ENCODE measurements at places on chromosomes 4 and X.

DNA sequence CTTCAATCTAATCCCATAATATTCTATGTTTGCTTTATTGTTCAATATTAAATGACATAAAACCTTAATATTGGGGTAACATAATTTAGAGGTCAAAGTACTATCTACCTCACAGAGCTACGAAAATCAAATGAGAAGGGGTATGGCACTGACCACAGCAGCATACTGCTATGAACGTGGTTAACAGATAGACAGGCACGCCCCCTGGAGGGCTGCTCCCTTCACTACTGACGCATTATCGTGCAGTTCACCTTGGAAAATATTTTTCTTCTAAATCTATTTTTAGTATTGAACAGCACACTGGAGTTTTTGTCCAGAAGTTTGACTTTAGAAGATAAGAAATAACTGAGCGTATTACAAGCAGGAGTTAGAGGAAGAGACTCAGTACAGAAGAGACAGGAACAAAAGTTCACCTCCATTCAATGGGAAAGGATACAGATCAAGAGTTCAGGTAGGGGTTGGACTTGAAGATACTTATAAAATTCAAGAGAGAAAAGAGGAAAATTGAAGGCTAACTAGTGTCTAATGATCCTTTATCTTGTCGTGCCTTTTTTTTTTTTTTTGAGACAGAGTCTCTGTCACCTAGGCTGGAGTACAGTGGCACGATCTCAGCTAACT lies 22.7 kb downstream of the MAP9 start:
- DNase-seq: no peak

DNA sequence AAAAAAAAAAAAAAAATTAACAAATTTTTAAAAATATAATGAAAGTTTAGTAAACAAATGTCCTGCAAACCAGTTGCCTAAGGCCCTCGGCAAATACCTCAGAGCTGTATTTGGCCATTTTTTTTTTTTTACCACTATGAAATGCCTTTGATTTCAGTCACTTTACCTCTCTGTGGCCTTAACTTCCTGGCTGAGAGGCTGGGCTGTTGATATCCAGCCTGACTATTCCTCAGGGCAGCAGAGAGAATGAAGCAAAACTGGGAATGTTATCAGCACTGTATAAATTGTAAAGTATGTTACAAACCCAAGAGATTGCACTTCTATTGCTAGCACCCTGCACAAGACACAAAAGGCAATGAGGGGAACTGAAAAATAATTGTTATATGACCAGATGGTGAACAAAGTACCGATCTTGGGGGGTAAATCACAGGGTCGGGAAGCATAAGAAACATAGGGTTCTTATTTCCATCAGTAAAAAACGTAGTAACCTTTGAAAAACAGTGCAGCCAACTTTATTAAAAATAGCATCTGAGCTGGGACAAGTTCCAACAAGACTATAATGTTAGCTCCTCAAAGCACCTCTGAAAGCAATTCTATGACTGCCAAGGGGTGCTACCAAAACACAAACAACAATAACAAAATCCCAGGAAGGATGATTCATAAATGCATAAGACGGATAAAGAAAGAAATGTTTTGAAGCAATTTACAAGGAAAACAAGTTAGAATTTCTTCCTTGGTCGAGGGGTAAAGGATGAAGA lies 18.1 kb downstream of the USP46 start:
- no peak for DNase-seq

GRCh38 chr4:58957711-58958110 lies 1847.5 kb upstream of the IGFBP7 start:
- DNase-seq: no peak

GRCh38 chr4:180960743-180961401 lies 1282.3 kb upstream of the TENM3 start:
- no peak for DNase-seq

- no peak for DNase-seq
These were observed 15.9 kb upstream of the F11 start for GRCh38 chr4:186249785-186250754.

DNA sequence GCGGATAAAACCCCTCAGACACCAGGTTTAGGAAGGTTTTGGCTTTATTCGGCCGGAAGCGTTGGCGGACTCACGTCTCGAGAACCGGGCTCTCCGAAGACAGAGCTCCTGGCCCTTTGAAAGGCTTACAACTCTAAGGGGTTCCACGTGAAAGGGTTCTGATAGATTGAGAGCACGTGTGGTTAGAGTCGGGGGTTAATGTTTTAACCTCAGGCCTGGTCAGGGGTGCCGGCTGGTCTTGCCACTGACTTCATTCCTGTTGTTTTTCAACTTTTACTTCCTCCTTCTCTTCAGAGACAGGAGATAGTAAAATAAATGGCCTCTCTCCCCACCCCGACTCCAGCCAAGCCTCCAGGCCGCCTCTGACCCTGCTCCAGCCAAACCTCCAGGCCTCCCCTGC lies 4.7 kb upstream of the ASMT start:
- no peak for DNase-seq

DNA sequence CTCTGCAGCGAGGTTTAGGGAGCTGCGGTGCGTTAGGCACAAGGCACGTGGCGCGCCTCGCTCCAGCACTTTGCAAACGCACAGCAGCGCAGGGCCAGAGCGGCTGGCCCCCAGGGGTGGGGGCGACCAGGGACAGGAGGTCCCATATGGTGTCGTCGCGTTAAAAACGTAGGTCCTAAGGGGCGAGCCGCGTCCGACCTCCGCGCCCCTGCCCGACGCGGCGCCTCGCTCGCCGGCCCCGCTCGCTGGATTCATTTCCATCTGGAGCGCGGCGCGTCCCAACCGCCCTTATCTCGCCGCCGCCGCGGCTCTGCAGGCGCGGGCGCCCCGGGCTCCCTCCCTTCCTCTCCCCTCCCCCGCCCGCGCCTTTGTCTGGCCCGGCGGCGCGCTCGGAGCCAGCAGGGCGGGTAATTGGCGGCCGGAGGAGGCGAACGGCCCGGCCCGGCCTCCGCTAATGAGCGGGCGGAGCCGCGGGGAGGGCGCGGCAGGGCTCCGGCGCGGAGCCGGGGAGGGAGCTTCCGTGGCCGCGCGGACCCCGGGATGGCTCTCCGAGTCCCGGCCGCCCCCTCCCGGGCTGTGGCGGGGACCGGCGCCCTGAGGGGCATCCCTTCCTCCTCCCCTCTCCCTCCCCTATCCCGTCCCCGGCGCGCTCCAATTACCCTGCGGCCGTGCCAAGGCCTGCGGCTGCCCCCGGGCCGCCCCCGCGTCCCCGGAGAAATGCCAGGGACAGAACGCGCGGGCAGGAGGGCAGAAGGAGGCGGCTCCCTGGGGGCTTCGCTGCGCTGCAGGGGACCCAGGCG lies 409.0 kb downstream of the BCOR start:
- DNase-seq: peak; percentile 5

DNA sequence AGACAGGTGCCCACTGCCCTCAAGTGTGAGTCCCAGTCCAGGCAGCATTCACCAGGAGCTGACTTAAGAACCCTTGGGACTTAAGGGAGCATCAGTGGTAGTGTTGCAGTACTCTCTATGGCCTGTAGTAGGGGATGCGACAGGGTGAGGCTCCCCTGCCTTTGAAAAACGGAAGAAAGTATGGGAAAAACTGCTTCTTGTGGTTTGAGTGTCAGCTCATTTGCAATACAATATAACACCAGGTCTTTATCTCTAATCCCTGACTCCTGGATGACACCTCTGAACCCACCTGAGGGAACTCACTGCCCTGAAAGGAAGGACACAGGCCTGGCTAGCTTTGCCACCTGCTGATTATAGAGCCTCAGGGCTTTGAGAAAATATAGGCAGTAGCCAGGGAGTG lies 176.0 kb downstream of the SMARCA1 start:
- no peak for DNase-seq

- no peak for DNase-seq
These were observed 4.8 kb upstream of the KIAA0232 start for GRCh38 chr4:6777636-6778281.

DNA sequence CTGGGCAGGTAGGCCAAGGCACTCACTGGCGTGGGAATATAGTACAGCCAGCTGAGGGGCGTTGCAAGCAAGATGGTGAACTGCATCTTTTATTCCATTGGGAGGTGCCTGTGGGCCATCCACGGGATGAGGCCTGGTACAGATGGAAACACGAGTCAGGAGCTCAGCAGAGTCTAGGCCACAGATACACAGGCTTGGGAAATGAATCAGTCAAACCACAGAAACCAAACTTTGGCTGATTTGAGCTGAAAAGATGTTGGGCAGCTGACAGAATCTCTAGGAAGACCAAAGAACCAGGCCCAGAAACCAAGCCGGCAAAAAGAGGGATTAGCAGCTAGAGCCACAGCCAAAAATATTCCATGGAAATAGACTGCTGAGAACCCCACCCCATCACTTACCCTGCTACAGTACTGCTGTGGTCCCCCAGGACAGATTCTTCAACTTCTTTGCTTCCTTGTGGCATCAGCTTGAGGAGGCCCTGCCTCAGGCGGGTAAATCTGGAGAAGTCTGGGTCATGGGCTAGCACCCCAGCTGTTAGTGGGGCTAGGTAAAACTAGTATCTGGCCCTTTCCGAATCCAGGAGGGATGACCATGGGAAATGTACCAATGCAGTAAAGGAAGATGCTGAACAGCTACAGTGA lies 75.4 kb downstream of the TMEM131L start:
- DNase-seq: no peak

DNA sequence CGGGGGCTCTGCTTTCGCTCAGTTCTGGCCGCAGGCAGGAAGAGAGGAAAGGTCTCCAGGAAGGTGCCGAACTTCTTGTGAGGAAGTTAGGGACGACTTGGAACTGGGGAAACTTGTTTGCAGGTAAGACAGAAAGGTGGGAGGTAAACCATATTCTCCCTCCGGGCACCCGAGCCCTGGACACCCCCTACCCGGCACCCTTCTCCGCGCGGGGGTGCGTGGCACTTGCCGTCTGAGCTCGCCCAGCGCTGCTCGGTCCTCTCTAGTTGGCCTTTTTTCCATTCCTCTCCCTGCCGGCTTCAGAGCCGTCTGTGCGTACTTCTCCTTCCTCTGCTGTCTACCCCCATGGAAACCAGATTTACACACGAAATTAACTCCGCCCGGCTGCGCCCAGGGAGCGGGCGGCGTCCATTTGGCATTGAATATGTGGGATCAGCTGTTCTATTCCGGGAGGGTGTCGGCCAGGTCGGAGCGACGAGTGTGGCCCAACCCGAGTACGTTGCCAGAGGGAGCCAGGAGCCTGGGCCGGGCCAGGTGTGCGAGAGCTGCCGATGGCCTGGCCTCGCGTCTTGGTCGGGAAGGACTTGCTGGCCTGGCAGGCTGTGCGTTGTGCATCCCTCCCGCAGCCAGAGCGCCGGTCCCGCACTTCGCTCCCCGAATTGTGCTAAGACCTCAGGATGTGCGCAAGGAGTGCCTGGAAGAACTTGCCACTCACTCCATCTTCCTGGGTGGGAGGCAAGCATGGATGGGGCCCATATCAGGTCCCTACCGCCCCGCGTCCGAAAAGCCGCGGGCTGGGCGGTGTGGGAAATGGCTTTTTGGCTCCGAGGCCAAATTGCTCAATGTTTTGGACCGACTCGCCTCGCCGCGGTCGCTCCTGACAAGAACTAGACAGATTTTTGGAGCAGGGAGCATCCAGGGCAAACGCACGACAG lies 1.7 kb downstream of the PDGFRA start:
- DNase-seq: no peak

DNA sequence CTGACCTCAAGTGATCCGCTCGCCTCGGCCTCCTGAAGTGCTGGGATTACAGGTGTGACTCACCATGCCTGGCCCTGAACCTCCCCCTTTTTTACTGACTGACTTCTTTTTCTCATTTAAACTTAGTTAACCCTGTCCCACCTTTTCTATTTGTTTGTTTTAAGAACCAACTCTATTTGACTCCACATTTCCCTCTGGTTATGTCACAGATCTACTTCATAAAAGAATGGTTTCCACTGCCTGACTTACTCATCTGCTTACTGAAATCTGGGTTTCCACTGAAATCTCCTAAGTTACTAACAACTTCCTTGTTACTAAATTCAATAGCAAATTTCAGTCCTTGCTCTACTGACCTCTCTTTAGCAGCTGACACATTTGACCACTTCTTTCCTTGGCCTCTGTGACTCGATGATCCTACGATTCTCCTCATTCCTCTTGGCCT lies 28.0 kb upstream of the NSUN7 start:
- no peak for DNase-seq

DNA sequence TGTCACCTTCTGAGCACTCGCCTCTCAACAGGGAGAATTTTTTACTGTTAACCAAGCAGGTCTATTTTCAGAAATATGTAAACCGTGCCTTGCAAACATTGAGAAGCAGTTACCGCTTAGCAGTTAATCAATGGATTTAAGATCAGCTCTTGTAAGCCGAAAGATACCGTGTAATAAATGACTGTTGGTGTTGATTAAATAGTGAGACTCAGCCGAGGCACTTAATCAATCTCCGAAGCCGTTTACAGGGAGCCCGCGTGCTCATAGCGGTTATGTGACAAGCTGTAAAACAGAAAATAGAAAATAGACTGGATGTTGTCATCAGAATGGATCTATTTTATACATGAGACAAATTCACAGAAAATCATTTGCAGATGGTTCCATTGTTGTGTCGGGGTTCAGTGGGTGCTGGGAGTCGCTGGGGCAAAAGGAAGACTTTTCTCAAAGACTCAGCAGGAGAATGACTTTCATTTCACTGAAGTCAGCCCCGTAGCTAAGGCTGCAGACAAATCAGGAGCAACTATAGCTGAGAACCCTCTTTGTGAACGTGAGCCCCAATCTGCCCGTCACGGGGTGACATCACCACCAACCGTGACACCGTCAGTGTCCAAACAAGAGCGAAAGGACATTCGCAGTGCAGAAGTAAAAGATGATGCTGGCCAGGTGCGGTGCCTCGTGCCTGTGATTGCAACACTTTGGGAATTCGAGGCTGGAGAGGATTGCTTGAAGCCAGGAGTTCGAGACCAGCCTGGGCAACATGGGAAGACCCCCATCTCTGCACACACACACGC lies 275.3 kb downstream of the CRLF2 start:
- DNase-seq: no peak

DNA sequence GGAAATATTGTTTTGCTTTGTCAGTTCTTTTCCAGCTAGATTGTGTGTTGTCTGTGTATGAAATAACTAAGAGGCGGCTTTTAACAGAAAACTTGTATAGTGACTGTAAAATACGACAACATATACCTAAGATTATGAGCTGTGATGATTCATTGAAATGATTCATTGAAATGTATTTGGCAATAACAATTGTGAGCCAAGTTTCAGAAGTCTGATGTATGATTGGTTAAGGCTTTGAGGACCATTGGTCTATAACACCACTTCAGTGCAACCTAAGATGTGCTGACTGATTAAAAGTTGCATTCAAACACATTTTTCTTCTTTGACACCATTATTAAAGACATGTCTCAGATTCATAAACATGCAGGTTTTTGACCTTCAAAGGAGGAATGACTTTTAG lies 76.6 kb downstream of the PTPN13 start:
- DNase-seq: no peak

DNA sequence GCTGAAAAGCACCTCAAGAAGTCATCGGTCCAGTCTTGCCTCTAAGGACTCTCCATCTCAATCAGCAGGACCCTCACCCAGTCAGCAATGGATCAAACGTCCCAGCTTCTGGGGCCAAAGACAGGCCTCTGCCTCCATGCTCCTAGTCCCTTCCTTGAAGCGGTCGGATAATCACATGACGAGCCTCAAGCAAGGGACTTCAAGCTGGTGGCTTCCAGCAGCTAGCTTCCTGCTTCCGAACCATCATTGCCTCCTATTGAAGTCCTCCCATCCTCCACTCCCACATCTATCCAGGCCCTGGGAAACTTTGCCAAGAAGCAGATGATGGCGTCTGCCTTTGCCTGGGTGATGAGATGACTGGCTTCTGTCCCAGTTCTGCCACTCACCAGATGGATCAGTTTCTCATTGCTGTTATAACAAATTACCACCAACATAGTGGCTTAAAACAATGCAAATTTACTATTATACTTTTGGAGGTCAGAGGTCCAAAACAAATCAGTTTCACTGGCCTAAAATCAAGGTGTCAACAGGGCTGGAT lies 135.2 kb upstream of the MAMLD1 start:
- no peak for DNase-seq
